ENCODE measurements at places on chromosomes 13 and 19. TPM values are rescaled to one million over a fixed set of nuclear protein-coding genes. Genes with fewer than 3 reads are reported as not detected.

Gene LRRC63
- not detected for total RNA-seq

DNA sequence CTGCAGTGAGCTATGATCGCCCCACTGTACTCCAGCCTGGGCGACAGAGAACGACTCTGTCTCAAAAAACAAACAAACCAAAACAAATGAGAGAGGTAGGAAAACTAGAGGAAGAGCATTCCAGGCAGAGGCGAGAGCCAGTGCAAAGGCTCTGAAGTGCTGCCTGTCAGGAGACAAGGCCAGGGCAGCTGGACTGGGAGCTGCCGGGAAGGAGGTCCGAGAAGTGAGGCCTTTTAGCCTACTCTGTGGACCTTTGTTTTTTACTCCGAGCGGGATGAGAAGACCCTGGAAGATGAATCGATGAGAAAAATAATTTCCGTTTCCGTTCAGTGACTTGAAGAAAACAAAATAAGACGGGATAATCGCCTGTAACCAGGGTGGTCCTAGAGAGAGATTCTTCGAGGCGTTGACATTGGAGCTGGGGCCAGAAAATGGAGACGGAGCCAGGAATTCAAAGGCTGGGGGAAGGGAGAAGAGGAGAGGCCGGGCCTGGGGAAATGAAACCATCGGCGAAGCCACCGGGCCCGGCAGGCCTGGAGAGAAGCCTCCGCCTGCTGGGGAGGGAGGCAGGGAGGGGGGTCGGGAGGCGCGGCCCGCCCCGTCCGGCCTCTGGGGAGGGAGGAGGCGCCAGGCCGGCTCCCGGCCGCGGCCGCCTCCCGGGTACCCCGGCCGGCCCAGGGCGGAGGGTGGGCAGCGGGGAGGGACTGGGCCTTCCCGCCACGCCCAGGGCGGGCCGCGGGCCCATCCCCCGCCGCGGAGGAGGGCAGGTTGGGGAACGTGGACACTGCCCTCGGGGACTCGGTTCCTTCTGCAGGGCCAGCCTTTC, 7.8 kb upstream of the SERTAD1 start:
- DNase-seq = peak; percentile 93

GRCh38 chr13:59545007-59545406, 618.7 kb downstream of the DIAPH3 start:
- DNase-seq = no peak

- peak; percentile 78 for DNase-seq
Measured at GRCh38 chr13:32650705-32651311, 64.6 kb downstream of the PDS5B start.

Gene KMT2B
- 46.9 TPM for total RNA-seq

Gene DCT
- not detected for total RNA-seq

Gene BLVRB
- total RNA-seq = 25.8 TPM

DNA sequence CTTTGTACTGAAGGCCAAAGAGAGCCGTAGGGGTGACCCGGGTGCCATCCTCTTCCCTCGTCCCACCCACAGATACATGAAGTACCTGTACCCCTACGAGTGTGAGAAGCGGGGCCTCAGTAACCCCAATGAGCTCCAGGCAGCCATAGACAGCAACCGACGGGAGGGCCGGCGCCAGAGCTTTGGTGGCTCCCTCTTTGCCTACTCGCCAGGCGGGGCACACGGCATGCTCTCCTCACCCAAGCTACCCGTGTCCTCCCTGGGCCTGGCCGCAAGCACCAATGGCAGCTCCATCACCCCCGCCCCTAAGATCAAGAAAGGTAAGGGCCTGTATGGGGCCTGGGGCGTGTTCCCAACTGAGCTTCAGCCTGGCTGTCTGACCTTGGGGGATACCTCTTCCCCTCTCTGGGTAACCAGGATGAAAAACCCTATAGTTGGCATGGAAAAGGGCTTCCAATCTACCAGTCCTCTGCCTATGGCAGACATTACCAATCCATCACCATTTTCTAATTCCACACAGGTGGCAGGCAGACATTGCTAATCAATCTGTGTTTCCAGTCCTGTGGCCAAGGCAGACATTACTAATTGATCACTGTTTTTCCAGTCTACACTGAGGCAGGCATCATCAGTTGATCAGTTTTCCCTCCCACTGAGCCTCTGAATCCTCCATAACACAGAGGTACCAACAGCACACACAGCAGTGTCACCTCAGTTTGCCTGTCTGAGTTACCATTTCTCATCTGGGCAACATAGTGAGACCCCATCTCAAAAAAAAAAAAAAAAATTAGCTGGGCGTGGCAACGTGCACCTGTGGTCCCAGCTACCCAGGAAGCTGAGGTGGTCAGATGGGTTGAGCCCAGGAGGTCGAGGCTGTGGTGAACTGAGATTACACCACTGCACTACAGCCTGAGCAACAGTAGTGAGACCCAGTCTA, 19.1 kb upstream of the WDR18 start:
- no peak for DNase-seq

DNA sequence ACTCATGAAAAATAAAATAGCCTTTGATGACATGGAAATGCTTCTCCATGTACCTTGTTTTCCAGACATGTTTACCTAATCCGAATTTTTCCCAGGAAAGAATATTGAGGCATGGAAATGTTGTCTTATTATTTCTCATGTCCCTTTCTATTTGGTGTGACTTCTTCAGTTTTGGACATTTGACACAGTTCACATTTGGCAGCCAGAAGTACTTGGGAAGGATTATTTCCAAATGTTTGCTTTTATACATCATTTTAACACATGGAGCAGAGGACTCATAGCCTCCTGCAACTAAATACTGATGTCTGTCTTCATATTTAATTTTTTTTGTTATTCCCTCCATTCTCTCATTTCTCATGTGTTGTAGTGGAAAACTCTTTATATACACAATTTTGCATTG, 94.3 kb downstream of the POSTN start:
- DNase-seq = no peak

- DNase-seq = peak; percentile 46
Measured at GRCh38 chr13:112833551-112834257, 135.3 kb upstream of the MCF2L start.

DNA sequence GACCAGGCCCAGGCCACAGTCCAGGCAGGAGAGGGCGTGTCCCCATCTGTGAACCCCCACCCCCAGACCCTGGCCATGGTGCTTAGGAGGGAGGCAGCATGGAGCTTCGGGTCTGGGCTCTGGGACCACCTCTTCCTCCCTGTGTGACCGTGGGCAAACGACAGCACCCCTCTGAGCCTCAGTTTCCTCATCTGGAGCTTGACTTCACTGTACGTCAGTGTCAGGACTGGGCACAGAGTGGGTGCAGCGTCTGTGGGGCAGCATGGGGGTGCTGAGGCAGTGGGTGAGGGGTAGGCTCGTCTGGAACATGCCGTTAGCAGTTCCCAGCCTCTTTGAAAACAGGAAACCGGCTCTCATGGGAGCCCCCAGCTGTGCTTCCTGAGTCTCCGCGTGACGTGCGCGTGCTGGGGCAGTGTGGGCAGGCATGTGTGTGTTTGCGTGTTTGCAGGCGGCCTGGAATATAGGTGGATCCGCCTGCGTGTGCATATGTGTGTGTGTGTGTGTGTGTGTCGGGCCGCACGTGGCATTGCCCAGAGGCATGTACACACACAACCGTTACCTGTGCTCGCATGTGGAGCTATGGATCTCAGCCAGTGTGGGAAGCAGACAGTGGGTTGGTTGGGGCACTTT, 15.8 kb downstream of the ARRDC2 start:
- DNase-seq = no peak

Gene PALM3
- 1.3 TPM for total RNA-seq

- peak; percentile 48 for DNase-seq
Measured at GRCh38 chr13:79393564-79394249, 12.3 kb downstream of the RBM26 start.

Measured in endodermal cell (in vitro differentiated cells).